CD14-positive monocyte (primary cell): ENCODE measurements at places on chromosomes 7 and 10. TPM values are rescaled to one million over a fixed set of nuclear protein-coding genes. Genes with fewer than 3 reads are reported as not detected.

DNA sequence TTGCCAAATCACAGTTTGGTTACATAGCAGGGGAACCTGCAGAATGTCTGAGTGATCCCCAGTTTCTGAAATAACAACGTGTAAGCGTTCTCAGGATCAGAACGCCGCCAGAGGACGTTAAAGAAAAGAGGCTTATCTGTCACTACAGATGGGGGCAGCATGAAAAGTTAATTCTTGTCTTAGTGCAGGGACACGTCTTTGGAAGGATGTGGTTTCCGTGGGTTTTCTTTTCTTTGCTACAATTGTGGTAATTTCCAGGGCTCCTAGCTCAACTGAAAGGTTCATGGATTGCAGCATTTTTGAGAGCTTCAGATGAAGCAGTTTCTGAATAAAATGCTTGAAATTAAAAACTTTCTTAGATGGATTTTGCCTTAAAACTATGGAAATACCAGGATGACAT is 106.6 kb downstream of the PRKCQ start:
- peaks cover 20% of the 10 kb centered on the region for H3K4me1 ChIP-seq
- H3K36me3 ChIP-seq, result no peaks in the 10 kb centered on the region
- H3K4me3 ChIP-seq, result no peak overlapping the region
- H3K27me3 ChIP-seq, result no peaks in the 10 kb centered on the region
- H3K27ac ChIP-seq, result peak overlapping the region; percentile 94

DNA sequence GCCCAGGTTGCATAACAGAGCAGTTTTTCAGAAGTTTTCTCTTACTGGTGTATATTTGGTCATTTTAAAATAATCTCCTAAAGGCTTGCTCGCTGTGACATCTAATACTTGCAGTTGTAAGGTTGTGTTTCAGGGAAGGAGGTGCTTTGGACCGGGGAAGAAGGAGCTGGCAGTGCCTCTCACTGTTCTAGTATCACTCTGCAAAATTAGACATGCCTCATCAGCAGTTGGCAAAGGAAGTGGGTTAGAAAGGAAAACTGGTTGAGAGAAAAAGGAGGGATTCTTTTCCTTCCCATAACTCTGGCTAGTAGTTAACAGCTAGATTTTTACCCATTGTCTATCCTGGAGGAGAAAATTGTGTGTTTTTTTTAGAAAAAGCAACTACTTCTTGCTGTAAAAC is 34.8 kb downstream of the CUL1 start:
- H3K4me3 ChIP-seq, result no peak overlapping the region
- no peaks in the 10 kb centered on the region for H3K27me3 ChIP-seq
- peaks cover 70% of the 10 kb centered on the region for H3K36me3 ChIP-seq
- no peak overlapping the region for H3K27ac ChIP-seq
- no peaks in the 10 kb centered on the region for H3K4me1 ChIP-seq
- DNase-seq, result no peak

- no peaks in the 10 kb centered on the region for H3K36me3 ChIP-seq
- no peaks in the 10 kb centered on the region for H3K4me1 ChIP-seq
- no peak overlapping the region for H3K27ac ChIP-seq
- H3K4me3 ChIP-seq, result no peak overlapping the region
Measured at GRCh38 chr10:104197364-104197763, 34.8 kb downstream of the CFAP43 start.

DNA sequence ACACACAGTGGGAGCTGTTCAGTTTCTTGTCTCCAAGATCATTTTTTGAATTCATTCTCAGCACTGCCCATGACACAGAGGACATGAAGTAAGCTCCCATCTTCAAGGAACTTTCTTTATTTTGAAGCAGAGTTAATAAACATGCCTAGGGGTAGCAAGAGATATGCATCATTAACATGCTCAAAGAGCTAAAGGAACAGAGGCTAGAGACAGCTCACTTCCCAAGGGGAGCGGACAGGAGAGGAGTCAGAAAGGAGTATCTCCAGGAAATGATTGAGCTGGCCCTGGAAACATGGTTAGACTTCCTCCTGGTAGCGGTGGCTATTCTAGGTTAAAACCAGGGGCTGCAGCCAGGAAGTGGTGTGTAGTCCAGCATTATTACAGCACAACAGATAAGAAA is 135.9 kb downstream of the GPAM start:
- H3K27ac ChIP-seq, result no peak overlapping the region
- no peaks in the 10 kb centered on the region for H3K4me1 ChIP-seq
- no peaks in the 10 kb centered on the region for H3K27me3 ChIP-seq
- H3K4me3 ChIP-seq, result no peak overlapping the region
- DNase-seq, result no peak

DNA sequence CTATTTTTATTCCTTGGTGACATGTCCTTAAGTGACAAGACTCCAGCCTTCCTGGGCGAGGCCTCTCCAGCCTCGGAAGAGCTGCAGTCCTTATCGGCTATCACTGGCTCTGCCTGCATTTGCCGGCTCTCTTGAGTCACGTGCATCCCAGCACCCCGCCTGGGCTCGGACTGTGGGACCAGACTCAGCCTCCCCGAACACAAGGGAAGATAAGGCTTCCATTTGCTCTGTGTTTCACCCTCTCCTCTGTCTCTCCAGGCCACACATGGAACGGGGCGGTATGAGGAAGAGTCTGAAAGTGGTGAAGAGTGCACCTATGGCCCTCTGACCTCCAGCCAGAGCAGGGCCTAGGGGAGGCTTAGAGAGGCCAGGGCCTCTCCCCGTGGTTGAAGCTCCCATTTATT is 4.7 kb downstream of the GDF2 start:
- no peak overlapping the region for H3K27ac ChIP-seq
- H3K27me3 ChIP-seq, result no peaks in the 10 kb centered on the region
- no peak overlapping the region for H3K4me3 ChIP-seq
- no peak for DNase-seq
- no peaks in the 10 kb centered on the region for H3K4me1 ChIP-seq
- no peaks in the 10 kb centered on the region for H3K36me3 ChIP-seq

DNA sequence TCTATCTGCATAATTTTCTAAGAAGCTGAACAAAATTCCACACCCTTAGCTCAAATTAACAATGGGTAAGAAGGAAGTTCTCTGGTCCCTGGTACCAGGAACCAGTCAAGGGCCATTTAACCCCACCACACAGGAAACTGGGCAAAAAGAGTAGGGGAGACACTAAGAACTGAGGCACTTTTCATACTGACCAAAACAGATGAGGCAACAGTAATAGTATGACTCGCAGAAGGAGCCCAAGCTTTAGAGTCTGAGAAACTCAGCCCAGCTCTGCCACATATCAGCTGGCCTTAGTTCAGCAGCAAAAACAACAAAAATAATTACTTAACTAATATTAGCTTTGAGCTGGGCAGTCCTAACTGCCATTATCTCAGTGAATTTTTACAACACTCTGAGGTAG is 221.2 kb downstream of the FAM107B start:
- peak overlapping the region; percentile 100 for H3K27ac ChIP-seq
- H3K4me3 ChIP-seq, result no peak overlapping the region
- peaks cover 14% of the 10 kb centered on the region for H3K36me3 ChIP-seq
- no peaks in the 10 kb centered on the region for H3K27me3 ChIP-seq
- H3K4me1 ChIP-seq, result peaks cover 82% of the 10 kb centered on the region

DNA sequence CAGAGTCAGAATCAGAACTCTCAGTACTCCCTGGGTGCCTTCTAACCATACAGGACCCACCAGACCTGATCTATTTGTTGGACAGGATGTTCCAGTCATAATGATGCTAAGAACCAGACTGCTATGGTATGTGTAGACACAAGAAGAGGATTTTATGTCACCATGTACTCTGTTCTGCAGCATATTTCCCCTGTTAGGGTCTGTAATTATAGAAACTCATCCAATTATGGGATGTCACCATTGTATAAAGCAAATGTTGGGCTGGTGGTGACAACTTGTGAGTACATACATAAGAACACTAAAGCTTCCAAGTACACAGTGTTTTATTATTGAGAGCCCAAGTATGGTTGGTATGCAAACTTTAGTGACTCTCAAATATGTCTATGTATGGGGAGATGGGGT is 67.1 kb upstream of the AGBL3 start:
- no peak for DNase-seq
- H3K36me3 ChIP-seq, result no peaks in the 10 kb centered on the region
- H3K4me3 ChIP-seq, result no peak overlapping the region
- H3K27ac ChIP-seq, result no peak overlapping the region
- no peaks in the 10 kb centered on the region for H3K4me1 ChIP-seq

GRCh38 chr7:148772297-148773089 is 73.8 kb downstream of the CUL1 start:
- H3K27me3 ChIP-seq, result no peaks in the 10 kb centered on the region
- H3K27ac ChIP-seq, result no peak overlapping the region
- peaks cover 82% of the 10 kb centered on the region for H3K36me3 ChIP-seq
- no peak overlapping the region for H3K4me3 ChIP-seq
- no peak for DNase-seq

GRCh38 chr7:134548877-134549276 is at the start of gene AKR1B15:
Gene AKR1B15 (plus strand): TSS chr7:134549110. CDS start chr7:134564620, 15,510 bp downstream.
- peaks cover 4% of the 10 kb centered on the region for H3K4me1 ChIP-seq
- H3K36me3 ChIP-seq, result no peaks in the 10 kb centered on the region
- DNase-seq, result no peak
- no peak within 1 kb of the TSS for H3K4me3 ChIP-seq
- no peak within 1 kb of the TSS for H3K27ac ChIP-seq

IL6 gene
- 0.28 TPM for polyA plus RNA-seq

CAMK2B gene
- 0.13 TPM in 1 of 2 replicates, not detected in the other for polyA plus RNA-seq

PIP gene
- not detected for polyA plus RNA-seq
